Skin of body (tissue), 3 donors: ENCODE measurements at places on chromosomes 1 and 21. TPM values are rescaled to one million over a fixed set of nuclear protein-coding genes. Genes with fewer than 3 reads are reported as not detected.
A peak's percentile ranks its signal among the peaks of the same experiment; 100 is the strongest.

DNA sequence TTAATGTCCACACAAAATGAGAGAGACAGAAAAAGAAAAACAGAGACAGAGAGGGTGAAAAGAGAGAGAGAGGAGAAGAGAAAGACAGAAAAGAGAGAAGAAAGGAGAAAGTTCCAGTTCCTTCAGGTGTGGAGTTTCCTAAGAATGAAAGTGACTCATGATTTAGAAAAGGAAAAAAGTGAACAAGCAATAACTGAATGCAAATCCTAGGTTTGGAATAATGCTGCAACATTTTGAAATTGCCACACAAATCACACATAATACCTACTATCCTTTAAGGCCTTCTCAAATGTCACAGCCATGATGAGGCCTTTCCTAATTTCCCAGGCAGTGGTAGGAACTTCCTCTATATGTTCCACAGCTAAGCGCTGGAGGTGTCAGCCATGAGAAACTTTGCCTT is 31.5 kb upstream of the XPR1 start:
- no peak for DNase-seq

- DNase-seq, result no peak
Observed at GRCh38 chr1:177451191-177451590, 280.4 kb downstream of the BRINP2 start.

DNA sequence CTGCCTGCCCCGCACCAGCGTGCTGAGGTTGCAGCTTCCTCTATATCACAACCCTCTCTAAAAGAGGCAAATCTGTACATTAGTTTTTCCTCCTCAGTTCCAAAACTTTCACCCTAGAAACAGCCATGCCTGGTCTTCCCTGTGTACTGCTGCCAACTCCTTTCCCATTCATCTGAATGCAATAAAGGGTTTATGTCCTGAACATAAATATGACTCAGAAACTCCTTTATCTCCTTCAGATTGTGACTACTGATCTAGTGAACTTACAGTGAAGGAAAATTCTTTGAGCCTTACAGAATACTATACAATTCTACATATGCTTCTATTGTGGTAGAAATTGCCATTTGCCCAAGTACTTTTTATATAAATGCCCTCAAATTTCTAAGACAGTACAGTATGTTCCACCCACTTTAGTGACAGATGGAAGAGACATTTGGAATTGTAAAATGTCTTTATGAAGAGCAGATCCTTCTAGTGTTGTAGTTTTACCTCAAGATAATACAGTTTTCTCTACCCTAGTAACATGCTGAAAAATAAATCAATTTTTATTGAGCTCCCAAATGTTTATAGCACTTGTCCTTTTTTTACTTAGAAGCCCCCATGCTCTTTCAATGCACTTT is 345.1 kb upstream of the SNX7 start:
- peak; percentile 9 for DNase-seq

DNA sequence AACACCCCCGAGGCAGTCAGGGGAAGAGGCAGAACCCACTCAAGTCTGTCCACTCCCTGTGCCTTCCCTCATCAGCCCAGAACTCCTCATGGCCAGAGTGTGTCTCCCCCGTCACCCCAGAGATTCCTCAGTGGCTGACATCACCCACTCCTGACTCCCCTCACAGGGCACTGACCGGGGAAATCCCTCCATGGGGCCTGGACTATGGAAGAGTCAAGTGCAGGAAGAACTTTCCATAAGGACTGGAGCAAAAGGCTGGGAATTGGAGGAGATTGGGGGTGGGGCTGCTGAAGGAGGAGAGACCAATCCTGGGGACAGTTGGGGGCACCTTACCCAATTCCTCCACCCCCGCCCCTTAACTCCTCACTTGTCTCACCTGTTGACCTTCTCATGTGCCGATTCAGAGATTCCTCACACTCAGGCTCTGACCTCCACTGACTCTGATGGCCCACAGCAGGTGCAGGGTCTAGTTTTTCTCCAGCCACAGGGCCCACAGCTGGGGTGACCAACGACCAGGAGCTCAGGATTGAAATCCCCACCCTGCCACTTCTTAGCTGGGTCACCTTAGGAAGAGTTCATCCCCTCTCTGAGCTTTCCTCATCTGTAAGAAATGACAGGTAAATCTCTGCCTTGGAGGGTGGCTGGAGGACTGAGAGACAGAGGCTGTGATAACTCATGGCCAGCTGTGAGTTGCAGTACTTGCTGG is 481 bp upstream of the EXTL1 start:
- no peak for DNase-seq

- DNase-seq, result no peak
Observed at GRCh38 chr1:67313934-67314671, 6.4 kb downstream of the IL12RB2 start.

DNA sequence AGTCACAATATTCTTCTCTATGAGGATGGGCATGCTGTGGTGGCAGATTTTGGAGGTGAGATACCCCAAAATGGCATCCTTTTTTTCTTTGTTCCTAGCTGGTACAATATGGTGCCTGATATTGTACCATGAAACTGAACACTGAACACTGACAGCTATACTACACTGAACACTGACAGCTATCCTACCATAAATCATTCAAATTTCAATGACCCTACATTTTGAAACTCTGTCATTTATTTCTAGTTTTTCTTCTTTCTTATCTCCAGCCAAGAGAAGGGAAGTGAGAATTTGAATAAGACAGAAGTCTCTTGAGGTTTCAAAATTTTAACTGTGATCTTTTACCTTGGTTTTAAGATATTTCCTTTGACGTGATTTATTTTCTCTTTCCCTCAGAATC is 76.3 kb downstream of the LRRC53 start:
- DNase-seq, result no peak

DNA sequence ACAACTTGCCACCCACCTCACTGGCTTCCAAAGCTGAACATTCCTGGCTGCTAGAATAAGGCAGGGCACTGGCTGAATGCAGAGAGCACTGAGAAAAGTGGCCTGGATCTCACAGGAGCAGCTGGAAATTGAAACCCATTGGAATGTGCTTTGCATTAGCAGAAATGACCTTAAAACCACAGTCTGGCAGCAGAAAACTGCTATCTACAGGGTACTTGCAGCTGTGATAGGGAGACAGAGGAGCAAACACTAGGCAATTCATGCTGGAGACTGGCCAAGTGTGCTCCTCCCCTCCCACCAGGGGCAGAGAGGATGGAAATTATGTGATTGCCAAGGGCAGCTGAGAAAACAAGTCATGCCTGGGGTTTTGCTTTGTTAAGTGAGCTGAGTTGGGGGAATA is 47.2 kb downstream of the HSD3B1 start:
- DNase-seq, result peak; percentile 58

DNA sequence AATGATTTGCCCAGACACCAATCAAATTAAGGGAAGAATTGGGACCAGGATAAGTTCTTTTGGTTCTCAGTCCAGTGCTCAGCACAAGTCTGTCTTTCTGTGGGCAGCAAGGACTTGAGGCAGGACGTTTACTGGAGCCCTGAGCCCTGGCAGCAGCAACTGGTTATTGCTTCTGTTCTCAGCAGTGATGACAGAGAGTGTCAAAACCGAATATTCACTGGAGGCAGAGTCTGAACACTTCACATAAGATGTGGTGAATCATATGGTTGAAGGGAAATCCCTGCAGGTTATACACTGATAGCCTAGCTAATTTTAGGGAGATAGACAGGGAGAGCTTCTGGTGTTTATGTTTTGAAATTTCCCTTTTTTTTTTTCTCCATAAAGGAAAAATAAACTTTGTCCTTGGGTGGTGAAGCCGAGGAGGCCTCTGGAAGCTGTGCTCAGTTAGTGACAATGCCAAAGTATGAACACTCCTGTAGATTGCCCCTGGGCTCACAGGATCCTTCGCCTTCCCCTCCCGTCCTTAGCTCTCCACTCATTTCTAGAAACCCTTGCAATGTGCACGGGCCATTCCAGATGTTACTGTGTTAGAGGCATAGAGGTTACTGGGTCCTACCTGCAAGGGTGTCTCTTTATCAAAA is 26.3 kb upstream of the TSPAN2 start:
- no peak for DNase-seq

DNA sequence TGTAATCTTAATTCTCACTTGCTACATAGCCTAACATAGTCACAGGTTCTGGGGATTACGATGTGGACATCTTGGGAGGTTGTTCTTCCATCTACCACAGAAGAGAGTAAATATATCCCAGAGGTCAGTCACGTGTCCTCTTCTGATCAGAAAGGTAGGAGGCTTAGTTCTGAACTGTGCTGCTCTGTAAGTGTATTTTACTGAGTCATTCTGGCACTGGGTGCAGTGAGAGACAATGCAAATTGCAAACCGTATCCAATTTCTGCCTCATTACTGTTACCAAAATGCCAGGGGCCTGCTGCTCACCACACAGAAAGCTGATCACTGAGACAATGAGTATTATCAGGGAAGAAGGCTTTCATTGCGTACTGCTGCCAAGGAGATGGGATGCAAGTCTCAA is 104.0 kb downstream of the GABPA start:
- DNase-seq, result no peak

DNA sequence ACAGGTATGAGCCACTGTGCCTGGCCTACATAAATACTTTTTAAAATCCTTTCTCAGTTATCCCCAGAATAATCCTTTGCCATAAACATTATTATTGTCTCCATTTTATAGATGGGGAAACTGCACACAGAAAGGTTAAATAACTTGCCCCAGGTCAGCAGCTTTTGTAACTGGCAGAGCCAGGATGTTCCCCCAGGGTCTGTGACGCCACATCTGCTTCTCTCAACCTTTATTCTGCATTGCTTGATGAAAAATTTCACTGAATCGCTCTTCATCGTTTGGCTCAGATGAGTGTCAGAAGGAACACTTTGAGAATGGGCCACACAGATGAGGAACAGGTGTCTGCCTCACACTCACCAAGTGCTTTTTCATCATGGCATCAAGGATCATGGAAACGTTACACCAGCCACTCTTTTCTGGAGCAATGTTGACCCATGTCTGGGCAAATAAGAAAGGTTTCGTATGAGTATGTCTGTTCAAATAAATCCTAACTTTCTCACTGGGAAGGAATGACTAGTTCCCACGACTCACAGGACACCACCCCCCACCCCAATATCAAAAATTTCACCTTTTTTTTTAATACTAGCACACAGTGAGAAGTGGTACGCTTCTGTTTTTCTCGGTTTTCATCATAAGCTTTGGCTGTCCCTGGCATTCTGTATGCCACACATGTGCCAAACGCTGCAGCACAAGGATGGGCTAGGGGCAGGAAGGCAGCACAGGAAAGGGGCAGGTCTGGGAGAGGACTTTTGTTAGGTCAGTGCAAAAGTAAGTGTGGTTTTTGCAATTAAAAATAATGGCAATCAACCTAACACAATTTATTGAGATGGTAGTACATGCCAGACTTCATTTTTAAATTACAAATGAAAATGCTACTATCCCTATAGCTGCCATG is 9.0 kb upstream of the PTGFRN start:
- no peak for DNase-seq

GRCh38 chr21:35025206-35026152 is 23.6 kb downstream of the RUNX1 start:
- DNase-seq, result no peak

GRCh38 chr1:30794260-30794659 is 36.7 kb upstream of the LAPTM5 start:
- no peak for DNase-seq

GRCh38 chr1:188127507-188127906 is 1298.8 kb downstream of the PLA2G4A start:
- DNase-seq, result no peak

DNA sequence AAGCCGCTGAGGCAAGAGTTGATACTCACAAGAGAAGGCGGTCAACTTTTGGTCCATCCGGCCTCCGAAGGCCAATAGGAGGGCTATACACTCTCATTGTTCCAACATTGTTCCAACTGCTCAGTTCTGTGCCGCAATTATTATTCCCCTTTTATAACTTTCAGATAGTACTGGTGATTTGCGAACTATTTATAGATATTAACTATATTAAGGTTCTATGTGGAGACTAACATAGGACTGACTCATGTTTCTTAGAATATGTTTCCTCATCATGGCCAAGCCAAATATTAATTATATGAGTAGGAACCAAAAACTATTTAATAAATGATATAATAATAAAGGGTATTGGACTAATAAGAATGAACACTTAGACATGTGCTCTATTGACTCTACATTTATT is 96.7 kb upstream of the LBR start:
- DNase-seq, result no peak

- DNase-seq, result no peak
Observed at GRCh38 chr1:206101351-206102045, 15.7 kb downstream of the AVPR1B start.

- no peak for DNase-seq
Observed at GRCh38 chr1:93588955-93589354, 92.7 kb downstream of the BCAR3 start.

DNA sequence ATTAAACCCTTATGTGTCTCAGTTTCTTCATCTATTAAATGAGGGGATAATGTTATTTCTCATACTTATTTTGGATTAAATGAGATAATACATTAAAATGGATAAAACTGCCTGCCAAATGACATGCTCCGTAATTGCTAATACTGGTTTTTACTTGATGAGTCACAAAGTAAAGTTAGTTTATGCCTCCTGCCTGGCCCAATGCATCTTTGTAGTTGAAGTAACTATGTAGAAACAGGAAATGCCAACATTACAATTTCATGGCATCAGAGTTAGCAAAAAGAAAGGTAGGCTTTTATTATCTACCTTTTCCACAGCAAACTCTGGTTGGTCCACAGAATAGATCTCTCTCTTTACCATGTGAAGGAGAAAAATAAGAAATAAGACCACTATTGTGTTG is 214.5 kb downstream of the TBX15 start:
- DNase-seq, result no peak

GRCh38 chr1:155093911-155094621 is 15.4 kb downstream of the EFNA3 start:
- DNase-seq, result peak; percentile 42

GRCh38 chr1:209768354-209768774 is 12.5 kb downstream of the TRAF3IP3 start:
- DNase-seq, result no peak

GRCh38 chr1:17167041-17167785 is 37.7 kb upstream of the PADI1 start:
- no peak for DNase-seq

GRCh38 chr1:184050636-184051035 is 894 bp upstream of the TSEN15 start:
- no peak for DNase-seq

GRCh38 chr1:185080422-185080821 is 35.1 kb downstream of the RNF2 start:
- DNase-seq, result no peak

DNA sequence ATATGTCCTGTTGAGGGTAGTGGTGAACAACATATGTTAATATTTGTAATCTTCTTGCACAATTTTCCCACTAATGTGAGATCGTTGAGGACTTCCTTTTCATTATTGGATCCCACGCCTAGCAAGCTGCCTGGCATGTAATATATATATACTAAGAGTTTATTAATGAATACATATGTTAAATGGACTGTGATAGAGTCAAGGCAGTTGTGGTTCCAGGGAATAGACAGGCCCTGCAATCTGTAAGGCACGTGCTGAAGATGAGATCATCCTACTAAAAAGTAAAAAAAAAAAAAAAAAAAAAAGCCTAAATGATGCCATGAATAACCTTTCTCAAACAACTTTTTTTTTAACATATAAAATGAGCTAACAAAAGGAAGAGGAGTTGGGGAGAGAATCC is 28.9 kb downstream of the PLPPR5 start:
- DNase-seq, result peak; percentile 46

The SPRR2B gene
- total RNA-seq, result not detected

The FGR gene
- total RNA-seq, result 9.6 TPM

The AGT gene
- 6.0 TPM for total RNA-seq

The GBP5 gene
- total RNA-seq, result 1.4 TPM

The CFHR5 gene
- not detected for total RNA-seq

The SEC16B gene
- 9.6 TPM for total RNA-seq

The ACKR1 gene
- total RNA-seq, result 8.5 TPM

The ACTL8 gene
- not detected for total RNA-seq

The EPRS1 gene
- 92.4 TPM for total RNA-seq

The STYXL2 gene
- 12.5 TPM for total RNA-seq

The LIN28A gene
- not detected for total RNA-seq

The SLAMF6 gene
- 0.39 TPM for total RNA-seq

The OR2AK2 gene
- not detected for total RNA-seq
